NCI-H187 treated with DMSO at 0.1 percent for 48 hours (cell line): ENCODE measurements at places on chromosomes 6 and 20.

DNA sequence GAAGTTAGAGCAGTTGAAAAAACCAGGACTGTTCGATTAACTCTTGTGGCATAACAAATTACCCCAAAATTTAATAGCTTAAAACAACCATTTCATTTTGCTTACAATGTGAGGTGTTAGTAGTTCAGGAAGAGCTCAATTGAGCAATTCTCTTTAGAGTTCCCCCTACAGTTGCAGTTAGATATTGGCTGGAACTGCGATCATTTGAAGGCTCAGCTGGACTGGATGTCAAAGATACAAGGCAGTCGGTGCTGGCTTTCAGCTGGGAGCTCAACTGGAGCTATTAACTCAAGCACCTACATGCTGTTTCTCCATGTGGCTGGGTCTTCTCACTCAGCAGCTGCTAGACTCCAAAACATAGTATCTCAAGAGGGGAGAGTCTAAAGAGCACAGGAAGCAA lies 96.0 kb upstream of the LOC128125822 start:
- DNase-seq = no peak

- DNase-seq = no peak
These were observed 120.2 kb downstream of the AKAP7 start for GRCh38 chr6:131255434-131255833.

DNA sequence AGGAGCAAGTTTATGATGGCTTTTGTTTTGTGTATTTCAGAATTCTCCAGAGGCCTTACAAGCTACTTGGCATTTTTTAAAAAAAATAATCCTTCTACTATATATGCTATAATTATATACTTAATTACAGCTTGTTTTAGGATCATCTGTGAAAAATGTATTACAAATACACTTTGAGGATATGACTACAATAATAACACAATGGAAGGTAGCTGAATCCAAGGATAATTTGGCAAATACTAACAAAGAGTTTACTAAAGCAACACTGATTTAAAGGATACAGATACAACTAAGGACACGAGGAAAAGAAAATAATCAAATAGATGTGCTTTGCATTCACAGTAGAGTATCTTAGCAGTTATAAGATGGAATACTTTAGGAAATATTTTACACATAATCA lies 381.9 kb upstream of the CITED2 start:
- DNase-seq = no peak

DNA sequence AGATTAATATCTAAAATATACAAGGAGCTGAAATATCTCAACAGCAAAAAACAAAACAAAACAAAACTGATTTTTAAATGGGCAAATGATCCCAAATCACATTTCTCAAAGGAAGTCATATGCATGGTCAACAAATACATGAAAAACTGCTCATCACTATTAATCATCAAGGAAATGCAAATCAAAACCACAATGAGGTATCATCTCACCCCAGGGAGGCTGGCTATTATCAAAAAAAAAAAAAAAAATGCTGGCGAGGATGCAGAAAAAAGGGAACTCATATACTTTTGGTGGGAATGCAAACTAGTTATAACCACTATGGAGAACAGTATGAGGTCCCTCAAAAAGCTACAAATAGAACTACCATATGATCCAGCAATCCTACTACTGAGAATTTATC lies 34.6 kb downstream of the REPS1 start:
- no peak for DNase-seq

DNA sequence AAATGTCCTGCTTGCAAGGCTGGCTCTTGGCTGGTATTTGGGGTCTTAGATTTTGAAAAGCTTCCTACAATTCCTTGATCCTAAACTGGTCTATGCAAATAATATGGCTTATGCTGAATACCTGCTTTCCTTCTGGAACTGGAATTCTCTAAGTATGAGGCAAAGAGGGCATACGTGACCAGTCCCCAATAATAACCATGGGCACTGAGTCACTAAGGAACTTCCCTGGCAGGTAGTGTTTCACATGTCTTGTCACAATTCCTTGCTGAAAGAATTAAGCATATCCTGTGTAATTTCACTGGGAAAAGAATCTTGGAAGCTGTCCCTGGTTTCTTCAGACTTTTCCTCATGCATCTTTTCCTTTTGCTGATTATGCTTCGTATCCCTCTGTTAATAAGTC lies 106.5 kb downstream of the MMS22L start:
- no peak for DNase-seq
